NCI-H748 treated with DMSO at 0.1 percent for 48 hours (cell line): ENCODE measurements at places on chromosomes 5 and 9.

DNA sequence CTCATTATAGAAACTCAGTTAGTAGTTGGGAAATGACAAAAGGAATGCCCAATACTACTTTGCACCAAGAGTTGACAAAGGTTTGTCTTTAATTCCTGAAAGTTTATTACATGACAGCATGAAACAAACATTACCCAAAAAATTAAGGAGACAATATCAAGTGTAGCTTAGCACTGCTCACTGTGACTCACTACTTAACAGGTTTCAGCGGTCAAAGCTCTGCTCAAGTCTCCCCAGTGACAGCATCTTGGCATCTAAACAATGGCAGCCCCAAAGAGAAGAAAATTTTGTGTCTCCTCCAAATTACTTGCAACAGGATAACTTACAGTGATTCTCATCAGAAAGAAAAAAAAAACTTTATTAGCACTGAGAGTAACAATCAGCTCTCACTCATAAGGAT, 1030.2 kb downstream of the EFNA5 start:
- no peak for DNase-seq

GRCh38 chr9:123482295-123482968, 126.4 kb downstream of the CRB2 start:
- DNase-seq: no peak

DNA sequence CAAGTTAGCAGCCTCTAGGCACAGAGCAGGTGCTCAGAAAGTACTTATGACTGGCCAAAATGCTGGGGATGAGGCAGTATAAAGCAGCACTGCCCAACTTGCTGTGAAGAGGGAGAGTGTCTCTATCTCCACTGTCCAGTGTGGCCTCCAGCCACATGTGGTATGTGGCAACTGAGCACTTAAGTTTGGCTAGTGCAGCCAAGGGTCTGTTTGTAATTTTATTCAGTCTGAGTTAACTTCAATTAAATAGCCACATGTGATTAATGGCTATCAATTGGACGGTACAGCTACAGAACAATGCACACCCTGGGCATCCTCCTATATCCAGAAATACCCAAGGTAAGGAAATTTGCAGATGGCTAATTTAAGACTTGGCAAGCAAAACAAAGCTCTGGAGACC, 26.9 kb downstream of the ROR2 start:
- DNase-seq: no peak

DNA sequence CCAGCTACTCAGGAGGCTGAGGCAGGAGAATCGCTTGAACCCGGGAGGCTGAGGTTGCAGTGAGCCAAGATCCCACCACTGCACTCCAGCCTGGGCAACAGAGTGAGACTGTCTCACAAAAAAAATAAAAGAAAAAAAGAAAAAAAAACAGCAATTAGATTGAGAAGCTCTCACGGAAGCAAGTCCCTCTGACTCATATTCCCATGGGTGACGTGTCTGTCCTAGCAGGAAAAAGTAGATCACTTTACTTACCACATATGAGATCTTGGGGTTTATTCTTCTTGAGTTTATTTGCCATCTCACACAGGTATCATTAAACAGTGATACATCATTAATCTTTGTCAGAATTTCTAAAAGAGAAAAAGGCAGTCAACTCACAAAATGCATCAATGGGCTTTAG, 62.6 kb downstream of the SUSD1 start:
- no peak for DNase-seq

- no peak for DNase-seq
Observed at GRCh38 chr5:172931001-172931536, 28.2 kb upstream of the RPL26L1 start.

DNA sequence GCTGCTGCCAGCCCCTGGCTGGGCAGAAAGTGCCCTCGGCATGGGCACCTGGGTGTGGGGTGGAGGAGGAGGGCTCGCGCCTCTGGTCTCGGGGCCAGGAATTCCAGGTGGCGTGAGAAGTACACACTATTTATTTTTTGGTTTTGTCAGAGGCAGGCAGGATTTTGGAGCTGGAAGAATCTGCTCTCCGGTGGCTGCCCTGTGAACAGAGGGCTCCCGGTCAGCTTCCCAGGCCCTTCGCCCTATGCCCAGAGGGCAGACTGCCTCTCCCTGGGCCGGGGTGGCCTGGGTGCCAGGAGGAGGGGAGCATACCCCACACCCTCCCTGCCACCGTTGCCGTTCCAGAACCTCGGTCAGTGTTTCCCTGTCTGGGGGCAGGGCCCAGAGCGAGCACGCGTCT, 8.3 kb downstream of the DOLPP1 start:
- DNase-seq: no peak

DNA sequence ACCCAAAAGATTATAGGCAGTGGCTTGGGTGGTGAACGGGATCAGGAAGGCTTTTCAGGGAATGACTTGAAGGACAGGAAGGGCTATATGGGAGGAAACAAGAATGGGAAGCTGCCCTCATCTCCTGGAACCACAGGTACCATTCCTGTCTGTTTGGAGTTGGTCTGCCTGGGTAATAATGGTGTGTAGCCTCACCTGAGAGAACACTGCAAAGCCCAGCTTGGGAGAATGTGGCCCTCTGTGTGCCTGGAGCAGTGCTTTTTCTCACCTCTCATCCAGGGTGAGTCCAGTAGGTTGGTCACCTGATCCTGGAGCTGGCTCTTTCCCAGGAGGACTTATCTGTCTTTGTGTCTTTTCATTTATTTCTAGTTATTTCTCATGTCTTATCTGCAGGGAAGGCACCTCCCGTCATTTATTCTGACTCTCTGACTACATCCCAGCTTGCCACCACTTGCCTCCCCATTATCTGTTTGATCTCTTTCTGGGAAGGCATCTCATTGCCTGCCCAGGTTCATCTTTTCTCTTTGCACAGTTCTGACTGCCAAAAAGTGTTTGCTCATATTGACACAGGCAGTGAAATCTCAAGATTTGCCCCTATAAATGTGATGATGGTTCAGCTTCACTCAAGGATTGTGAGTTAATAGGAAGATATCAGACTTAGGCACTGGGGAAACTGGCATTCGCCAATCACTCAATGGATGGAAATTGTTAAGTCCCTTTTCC, 22.5 kb upstream of the OR2S2 start:
- no peak for DNase-seq
